Natural killer cell treated with Interleukin-12 subunit alpha and Interleukin-12 subunit beta and Interleukin-15 and Interleukin-18, amount 100 ng/mL, for 72 hours (primary cell): ENCODE measurements at places on chromosomes 7 and 10. TPM values are rescaled to one million over a fixed set of nuclear protein-coding genes. Genes with fewer than 3 reads are reported as not detected.
A peak's percentile ranks its signal among the peaks of the same experiment; 100 is the strongest.

DNA sequence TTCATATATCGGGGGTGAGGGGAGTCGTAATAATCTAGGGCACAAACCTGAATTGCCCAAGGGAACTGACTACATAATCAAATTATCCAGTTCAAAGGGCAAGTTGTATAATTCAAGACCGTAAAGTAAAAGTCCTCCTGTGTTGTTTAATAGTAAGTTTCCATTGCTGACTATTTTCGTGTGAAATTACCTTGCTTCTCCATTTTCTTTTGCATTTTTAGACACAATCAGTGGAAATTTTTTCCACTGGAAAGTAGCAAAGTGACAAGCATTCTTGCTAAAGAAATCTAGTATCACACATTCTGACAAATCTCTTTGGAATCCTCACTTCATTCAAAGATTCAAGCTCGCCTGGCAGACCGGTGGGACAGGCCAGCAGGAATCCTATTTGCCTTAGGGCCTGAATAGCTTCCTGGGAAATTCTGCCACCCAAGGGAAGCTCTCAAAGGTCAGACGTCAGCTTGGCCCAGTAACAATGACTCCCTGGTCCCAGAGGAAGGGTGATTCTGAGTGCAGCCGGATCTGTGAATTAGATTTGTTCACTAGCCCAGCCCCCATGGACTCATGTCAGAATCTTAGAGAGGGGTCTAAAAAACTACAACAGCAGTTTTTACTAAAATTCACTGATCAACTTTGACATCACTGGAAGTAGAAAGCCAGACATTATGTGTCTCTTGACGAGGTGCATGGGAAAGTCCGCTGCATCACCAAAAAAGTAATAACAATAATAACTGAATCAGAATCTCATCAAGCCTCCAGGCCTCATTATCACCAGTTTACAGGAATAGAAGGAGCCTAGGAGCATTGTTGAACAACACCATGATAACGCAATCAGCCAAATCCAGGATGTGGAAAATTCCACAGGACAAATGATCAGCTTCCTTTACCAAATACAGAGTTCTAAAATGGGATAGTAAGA, 161.0 kb downstream of the SKIDA1 start:
- H3K27me3 ChIP-seq = no peaks in the 10 kb centered on the region
- no peak overlapping the region for H3K4me3 ChIP-seq
- no peaks in the 10 kb centered on the region for H3K4me1 ChIP-seq
- DNase-seq = no peak
- H3K36me3 ChIP-seq = no peaks in the 10 kb centered on the region
- H3K27ac ChIP-seq = no peak overlapping the region

DNA sequence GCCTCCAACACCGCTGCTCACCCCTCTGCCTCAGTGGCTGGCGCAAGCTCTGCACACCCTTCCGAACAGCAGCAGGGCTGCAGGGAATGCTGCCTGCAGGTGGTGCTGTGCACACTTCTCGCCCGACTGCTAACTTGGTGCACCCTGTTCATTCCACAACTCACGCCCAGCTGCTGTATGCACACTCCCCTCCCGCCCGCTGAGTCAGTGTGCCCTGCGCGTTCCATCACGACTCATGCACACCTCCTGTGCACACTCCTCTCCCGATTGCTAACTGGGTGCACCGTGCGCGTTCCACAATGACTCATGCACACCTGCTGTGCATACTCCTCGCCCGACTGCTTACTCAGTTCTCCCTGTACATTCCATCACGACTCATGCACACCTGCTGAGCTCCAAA, 21.5 kb downstream of the ADARB2 start:
- H3K27me3 ChIP-seq = peaks cover 75% of the 10 kb centered on the region
- DNase-seq = no peak
- no peak overlapping the region for H3K27ac ChIP-seq
- H3K4me3 ChIP-seq = no peak overlapping the region
- H3K36me3 ChIP-seq = no peaks in the 10 kb centered on the region

GRCh38 chr10:86898511-86898910, 58.9 kb downstream of the MMRN2 start:
- no peaks in the 10 kb centered on the region for H3K27me3 ChIP-seq
- no peak overlapping the region for H3K4me3 ChIP-seq
- H3K4me1 ChIP-seq = no peaks in the 10 kb centered on the region
- no peaks in the 10 kb centered on the region for H3K36me3 ChIP-seq
- DNase-seq = no peak

DNA sequence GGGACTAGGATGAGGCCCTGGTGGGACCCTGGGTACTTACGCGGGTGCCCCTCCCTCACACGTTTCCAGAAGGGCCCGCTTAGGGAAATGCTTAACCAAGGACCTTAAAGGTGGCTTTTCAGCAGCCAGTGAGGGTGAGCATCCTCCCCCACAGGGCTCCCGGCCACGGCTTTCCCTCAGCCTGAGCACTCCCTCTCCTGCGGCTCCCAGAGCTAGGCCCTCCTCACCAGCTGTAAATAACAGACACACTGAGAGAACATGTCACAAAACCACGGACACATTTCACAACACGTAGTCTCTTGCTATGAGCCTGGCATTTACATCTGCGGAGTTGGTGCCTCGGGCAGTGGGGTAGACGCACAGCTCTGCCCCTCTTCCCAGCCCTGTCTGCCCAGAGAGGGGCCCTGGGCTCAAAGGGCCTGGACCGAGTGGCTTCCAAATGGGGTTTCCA, 25.2 kb downstream of the GRID1 start:
- H3K27me3 ChIP-seq = peaks cover 2% of the 10 kb centered on the region
- H3K4me1 ChIP-seq = no peaks in the 10 kb centered on the region
- H3K36me3 ChIP-seq = no peaks in the 10 kb centered on the region
- peak; percentile 40 for DNase-seq

GRCh38 chr10:46014683-46015405, 15.6 kb downstream of the NCOA4 start:
- H3K36me3 ChIP-seq = peaks cover 17% of the 10 kb centered on the region
- no peak overlapping the region for H3K27ac ChIP-seq
- peaks cover 32% of the 10 kb centered on the region for H3K4me1 ChIP-seq
- H3K27me3 ChIP-seq = no peaks in the 10 kb centered on the region

DNA sequence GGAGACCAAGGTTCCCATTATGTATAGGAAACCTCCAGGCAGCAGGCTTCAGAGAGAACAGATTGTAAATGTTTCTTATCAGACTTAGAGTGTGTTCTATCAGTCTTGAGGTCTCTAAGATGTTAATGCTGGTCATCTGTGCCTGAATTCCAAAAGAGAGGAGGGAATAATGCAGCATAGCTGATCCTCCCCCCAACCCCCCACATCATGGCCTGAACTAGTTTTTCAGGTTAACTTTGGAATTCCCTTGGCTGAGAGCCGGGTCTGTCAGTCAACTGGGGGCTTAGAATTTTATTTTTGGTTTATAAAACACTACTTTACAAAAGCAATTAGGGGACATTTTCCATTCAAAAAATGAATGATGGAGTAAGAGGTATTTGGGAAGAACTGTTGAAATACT, 184.3 kb downstream of the NEBL start:
- no peak overlapping the region for H3K4me3 ChIP-seq
- H3K27me3 ChIP-seq = no peaks in the 10 kb centered on the region
- no peaks in the 10 kb centered on the region for H3K4me1 ChIP-seq
- H3K27ac ChIP-seq = peak overlapping the region; percentile 37
- DNase-seq = no peak

DNA sequence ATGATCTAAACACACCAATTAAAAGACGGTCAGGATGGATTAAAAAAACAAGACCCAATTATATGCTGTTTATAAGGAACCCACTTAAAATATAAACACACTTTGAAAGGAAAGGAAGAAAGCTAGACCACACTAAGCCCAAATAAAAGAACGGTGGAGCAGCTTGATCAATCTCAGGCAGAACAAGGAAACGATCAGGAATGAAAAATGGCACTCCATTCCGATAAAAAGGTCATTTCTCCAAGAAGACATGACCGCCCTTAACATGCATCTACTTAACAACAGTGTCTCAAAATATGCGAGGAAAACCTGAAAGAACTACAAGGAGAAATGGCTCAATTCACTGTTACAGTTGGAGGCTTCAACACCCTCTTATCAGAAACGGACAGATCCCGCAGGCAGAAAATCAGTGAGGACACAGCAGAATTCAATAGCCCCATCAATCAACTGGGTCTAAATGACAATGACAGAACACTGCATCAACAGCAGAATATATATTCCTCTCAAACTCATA, 210.0 kb downstream of the MAD1L1 start:
- H3K4me3 ChIP-seq = no peak overlapping the region
- H3K36me3 ChIP-seq = peaks cover 33% of the 10 kb centered on the region
- H3K27ac ChIP-seq = no peak overlapping the region

- DNase-seq = no peak
- no peaks in the 10 kb centered on the region for H3K36me3 ChIP-seq
- H3K4me1 ChIP-seq = peaks cover 40% of the 10 kb centered on the region
- no peaks in the 10 kb centered on the region for H3K27me3 ChIP-seq
Observed at GRCh38 chr10:110530131-110530831, 32.6 kb downstream of the DUSP5 start.

- H3K4me1 ChIP-seq = no peaks in the 10 kb centered on the region
- H3K27ac ChIP-seq = no peak overlapping the region
- H3K36me3 ChIP-seq = no peaks in the 10 kb centered on the region
- no peak overlapping the region for H3K4me3 ChIP-seq
Observed at GRCh38 chr10:5480162-5480941, 19.0 kb downstream of the CALML5 start.

DNA sequence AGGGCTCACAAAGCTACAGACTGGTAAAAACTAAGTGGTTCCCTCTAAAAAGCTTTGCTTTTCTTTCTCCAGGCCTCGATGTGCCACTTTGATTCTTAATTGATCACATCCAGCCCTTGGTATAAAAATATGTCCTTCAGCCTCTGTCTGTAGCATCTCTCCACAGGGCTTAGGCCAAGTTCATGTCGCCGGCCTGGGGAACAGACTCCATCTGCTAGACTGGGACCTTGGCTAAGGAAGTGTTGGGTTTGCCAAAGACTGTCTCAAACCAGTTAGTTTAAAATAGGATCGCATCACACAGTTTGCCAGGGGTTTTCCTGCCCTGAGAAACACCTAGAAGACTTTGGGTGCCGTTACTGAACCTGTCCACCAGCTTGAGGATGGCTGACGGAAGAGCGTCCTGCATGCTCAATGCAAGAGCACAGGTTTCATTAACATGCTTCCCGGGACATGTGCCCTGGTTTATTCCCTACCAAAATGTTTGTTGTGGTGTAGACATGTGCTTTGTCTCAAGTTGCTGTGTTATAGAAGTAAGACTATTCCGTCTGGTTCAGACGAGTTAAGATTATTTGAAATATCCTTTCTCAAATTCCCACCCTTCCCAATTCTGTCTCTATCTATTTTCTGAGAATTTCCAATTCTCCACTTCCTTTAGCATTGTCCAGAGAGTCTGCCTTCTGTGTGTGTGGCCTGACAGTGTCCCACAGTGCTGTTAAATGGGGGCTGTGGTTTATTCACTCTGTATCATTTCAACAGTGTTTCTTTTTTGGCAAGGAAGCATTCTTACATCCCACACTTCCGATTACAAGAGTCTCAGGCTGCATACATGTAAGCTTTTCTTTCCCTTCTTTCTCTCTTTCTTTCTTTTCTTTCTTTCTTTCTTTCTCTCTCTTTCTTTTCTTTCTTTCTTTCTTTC, 334.7 kb downstream of the INHBA start:
- H3K4me3 ChIP-seq = no peak overlapping the region
- DNase-seq = no peak
- no peaks in the 10 kb centered on the region for H3K27me3 ChIP-seq
- H3K36me3 ChIP-seq = no peaks in the 10 kb centered on the region
- H3K4me1 ChIP-seq = no peaks in the 10 kb centered on the region
- H3K27ac ChIP-seq = no peak overlapping the region

DNA sequence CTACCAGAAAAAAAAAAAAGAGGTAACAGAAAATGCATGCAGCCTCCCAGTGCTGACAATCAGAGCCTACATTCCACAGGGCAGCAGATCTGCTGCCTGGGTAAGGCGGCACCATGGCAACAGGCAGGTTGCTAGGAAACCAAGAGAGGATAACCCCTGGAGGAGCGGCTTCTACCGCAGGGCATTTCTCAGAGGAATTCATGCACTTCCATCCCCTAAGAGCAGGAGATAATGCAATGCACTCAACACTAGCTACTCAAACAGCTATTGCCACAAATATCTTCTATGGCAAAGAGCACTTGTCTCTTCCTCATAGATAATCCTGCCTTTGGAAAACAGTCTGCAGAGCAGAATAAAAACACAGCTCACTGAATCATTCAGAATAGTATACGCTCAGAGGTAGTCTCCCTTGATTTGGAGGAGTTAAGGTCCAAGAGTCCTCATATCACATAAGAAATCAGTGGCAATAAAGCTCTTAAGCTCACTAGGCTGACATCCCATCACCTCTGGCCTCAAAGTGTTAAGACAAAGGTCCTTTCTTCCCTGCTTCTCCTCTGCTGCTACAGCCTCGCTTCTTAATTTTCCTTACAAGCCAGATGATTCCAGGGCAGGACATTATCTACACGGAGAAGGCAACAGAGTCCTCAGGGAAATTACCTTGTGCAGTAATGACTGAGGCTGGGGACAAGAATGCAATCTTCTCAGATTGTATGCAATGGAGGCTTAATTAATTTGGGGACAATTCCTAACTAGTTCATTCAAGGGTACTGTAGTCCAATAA, 10.7 kb downstream of the PSAP start:
- H3K27ac ChIP-seq = no peak overlapping the region
- H3K36me3 ChIP-seq = no peaks in the 10 kb centered on the region
- no peak for DNase-seq
- peaks cover 55% of the 10 kb centered on the region for H3K4me1 ChIP-seq

LIPJ gene
- not detected for total RNA-seq

CRTAC1 gene
- not detected for total RNA-seq

GJD4 gene
- not detected for total RNA-seq

AQP1 gene
- not detected for total RNA-seq

STEAP4 gene
- not detected for total RNA-seq
